ENCODE measurements at places on chromosomes 6 and 20.

DNA sequence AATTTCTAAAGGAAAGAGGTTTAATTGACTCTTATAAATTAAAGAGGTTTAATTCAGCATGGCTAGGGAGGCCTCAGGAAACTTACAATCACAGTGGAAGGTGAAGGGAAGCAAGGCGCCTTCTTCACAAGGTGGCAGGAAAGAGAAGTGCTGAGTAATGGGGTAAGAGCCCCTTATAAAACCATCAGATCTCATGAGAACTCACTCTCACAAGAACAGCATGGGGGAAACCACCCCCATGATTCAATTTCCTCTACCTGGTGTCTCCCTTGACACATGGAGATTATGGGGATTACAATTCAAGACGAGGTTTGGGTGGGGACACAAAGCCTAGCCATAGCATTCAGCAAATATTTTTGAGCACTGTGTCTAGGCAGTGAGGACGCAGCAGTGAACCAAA, 3.9 kb upstream of the IPCEF1 start:
- no peak for DNase-seq

DNA sequence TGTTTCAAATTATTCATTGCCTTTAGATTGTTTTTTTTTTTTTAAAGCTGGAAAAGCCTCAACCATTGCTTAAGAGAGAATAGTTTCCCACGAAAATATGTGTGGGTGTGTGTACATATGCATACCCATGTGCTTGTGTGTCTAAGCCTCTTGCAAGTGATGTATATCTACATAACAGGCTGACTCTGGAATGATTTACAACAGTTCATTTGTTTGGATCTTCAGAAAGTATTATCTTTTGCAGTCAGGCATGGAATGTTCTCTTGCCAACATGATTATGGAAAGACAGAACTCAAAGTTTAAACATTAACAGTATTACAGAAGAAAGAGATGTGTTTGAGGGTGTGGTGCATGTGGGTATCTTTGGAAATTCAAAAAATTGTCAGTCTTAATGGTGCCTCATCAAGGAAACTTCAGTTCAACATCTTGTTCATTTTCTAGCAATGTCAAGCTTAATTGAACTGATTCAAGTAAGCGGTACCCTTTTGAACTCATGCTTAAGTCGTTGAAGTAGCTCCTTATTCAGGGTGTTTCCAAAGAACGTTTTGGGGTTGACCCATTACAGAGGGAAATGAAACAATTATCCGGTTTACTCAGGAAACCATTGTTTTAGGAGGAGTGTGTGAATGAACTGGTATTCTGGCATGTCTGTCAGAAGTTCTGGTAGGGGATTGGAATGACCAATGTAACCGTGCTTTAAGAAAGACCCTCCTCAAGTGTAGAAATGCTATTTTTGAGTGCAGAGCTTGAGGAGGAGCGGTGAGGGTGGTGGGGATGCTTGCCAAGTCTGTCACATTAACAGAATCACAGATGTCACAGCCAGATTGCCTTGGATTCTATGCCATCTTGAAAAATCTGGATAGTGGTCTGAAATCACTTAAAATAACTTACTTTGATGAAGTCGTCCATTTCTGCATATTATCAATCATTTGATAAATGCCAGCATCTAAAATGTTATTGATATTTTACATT, 60.3 kb downstream of the ADGRG6 start:
- DNase-seq, result no peak

- no peak for DNase-seq
Measured at GRCh38 chr6:90472716-90473115, 114.2 kb downstream of the MAP3K7 start.

DNA sequence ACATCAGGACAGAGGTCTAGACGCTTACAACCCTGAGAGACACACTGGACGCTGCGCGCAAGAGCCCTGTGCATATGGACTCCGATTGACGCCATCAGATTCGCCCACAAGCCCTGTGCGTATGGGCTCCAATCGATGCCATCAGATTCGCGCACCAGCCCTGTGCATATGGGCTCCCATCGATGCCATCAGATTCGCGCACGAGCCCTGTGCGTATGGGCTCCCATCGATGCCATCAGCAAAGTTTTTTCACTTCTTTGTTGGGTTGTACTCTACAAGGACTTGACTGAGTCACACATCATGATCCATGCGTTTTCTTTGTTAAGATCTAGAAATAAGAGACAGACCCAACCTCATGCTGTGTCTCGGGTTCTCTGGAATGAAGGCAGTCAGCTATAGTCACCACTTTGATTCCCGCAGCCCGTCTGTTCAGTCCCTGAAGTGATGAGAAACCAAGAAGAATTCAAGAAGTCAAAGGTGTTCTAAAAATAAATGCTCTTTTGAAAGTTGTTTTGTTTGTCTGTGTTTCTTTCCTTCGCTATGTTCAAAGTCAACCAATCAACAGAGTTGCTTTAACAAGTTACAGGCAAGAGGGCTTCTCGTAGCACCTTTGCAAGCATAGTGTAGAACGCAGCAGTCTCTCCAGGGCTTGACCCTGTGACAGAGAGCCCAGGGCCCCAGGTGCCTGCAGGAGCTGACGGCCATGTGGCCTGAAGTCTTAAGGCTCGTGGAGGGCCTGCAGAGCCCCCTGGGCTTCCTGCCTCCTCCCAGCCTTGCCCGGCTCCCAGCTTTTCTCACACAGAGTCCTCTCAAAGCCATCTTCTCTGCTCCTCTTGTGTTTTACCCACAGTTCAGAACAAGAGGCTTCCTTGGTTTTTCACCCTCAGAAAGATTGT, 7.9 kb downstream of the RPS6KA2 start:
- DNase-seq, result no peak

DNA sequence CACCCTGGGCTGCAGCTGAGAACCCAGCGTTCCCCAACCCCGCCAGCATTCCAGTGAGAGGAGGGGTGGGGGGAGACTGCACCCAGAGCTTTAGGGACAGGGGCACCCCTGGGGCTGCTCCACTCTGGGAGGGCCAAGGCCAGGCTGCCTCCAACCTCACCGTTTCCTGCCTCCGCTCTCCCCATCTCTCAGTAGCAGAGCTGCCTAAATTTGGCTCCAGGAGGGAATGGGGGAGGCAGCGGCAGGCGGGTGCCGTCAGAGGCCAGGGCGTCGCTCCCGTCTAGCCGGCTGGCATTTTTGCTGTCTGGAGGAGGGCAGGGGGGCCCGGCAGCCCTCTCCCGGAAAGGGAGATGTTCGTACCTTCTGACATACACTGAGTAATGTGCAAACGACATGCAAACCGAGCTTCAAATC, 46.6 kb downstream of the NOL4L start:
- DNase-seq, result no peak

DNA sequence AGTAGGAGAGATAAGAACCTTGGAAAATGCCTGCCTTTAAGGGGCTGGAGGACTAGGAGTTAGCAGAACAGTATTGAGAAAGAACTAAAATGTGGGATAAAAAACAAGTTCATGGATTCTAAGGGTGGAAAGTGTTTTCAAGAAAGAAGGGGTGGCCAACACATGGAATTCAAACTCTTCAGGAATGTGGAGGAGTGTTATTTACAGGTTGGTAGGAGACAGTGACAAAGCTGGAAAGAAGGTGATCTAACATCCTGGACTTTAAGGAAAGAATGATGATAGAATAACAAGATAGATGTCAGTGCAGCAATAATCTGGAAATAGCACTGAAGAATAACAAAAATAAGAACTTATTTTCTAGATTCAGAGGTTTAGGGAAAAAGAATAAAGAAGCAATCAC, 54.0 kb upstream of the TNFRSF21 start:
- DNase-seq, result no peak

- DNase-seq, result peak; percentile 83
Measured at GRCh38 chr20:31674895-31675827, 37.4 kb downstream of the COX4I2 start.

GRCh38 chr6:13702809-13703302, 8.8 kb downstream of the RANBP9 start:
- DNase-seq, result no peak

DNA sequence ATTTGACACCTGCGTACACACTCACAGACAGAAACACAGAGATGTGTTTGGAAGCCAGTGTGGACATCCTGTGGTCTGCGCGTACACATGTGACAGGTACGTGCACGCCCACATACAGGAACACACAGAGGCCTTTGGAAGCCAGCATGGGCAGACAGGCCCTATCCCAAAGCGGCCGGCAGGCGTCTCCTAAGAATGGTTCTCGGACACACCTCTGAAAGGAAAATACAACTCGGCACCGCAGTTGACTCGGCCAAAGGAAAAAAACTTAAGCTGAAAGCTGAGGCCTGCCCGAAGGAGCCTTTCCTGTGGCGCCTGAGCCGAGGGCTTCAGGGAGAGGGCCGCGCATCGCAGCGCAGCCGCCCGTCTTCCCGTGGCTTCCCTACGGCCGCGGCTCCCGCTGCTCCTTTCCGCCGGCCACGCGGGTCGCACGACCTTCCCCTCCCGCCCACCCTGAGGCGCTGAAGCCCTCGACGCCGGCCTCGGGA, 1.4 kb upstream of the CEP43 start:
- peak; percentile 41 for DNase-seq

GRCh38 chr6:30599625-30600324, 17.3 kb downstream of the PPP1R10 start:
- no peak for DNase-seq

DNA sequence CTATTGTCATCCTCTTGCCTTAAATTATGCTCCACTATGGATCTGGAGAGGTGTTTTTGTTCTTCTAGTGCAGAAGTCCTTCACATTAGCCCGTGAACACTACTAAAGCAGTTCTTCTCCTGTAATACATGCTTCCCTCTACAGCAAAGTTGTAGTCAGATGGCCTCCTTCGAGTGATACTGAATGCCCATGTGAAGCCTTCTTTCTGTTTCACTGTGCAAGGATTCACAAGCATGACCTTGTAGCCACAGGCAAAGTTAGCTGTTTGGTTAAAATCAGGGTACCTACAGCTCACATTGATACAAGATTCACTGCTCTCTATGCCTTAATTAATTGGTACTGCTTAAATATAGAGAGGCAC, 47.6 kb downstream of the ARHGAP18 start:
- DNase-seq, result no peak

DNA sequence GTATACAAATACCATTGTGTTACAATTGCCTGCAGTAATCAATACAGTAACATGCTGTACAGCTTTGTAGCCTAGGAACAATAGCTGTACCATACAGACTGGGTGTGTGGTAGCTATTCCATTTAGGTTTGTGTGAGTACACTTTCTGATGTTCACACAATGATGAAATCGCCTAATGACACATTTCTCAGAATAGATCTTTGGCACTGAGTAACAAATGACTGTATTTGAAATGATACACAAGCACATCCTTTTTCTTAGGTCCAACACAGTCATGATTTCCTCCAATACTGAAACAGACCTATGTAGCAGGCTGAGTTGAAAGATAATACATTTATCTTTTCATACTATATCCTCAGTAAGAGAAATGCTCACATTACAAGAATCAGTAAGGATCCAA, 13.9 kb downstream of the KHDRBS2 start:
- no peak for DNase-seq

- no peak for DNase-seq
Measured at GRCh38 chr6:24761193-24761835, 13.4 kb upstream of the GMNN start.

DNA sequence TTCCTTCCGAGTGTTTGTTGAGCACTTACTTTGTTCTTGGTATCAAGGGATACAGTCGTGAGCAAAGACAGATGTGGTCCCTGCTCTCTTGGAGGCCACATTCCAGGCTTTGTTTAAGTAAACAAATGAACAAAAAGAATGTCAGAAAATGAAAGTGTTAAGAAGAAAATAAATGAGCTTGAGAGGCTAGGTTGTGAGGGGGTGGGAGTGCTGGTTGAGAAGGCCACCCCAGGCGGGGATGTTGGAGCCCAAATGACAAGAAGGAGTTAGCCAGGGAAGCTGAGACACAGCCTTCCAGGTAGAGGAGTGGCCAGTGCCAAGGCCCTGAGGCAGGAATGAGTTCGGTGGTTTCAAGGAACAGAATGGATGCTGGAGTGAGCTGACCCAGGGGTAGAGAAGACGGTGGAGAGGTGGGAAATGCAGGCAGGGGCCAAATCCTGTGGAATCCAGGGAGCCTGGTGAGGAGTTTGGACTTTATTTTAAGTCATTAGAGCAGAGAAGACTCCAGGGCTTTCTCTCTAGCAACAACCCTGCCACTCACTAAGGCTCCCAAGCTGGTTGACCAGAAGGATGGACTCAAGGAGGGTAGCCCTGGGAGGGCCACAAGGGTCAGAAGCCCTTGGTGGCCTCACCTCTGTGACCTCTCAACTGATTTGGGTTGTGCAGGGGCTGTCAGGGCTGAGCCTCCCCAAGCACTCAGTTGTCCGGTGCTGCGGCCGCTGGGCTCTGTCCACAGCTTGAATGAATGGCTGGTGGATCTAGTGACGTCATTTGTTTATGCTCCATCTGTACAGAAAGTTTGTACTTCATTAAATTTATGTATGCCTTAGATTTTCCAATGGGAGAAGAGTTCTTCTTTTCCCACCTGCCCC, 66.0 kb upstream of the STX16 start:
- DNase-seq, result no peak

DNA sequence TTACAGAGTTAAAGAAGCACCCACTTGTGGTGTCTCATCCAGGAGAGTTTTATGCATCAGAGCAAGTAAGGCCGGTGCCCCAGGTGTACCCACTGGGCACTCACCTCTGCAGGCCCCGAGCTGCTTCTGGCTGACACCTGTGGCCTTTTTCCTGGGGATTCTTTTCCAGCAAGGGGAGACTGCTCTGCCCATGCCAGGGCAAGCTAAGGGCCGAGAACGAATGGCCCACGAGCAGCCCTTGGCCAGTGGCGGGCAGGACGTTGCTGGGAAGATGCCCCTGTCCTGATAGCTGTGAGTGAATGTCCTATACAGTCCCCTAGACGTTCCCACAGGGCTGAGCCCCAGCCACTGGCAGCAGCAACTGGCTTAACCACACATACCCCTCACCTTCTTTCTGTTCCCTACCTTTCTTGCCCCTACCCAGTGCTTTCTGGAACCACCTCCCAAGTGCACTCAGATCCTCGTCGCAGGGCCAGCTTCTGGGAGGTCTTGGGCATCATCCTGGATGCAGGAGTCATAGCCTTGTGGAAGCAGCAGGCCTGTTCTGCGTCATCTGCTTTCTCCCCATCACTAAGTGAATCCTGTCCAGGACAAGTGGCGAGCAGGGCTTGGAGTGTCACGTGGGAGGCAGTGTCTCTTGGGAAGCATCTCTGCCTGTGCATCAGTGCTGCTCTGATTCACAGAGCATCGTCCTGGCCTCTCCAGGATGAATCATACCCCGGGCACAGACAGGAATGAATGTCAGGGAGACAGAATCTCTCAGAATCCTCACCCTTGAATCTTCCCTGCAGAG, 32.5 kb downstream of the SYNDIG1 start:
- DNase-seq, result no peak

DNA sequence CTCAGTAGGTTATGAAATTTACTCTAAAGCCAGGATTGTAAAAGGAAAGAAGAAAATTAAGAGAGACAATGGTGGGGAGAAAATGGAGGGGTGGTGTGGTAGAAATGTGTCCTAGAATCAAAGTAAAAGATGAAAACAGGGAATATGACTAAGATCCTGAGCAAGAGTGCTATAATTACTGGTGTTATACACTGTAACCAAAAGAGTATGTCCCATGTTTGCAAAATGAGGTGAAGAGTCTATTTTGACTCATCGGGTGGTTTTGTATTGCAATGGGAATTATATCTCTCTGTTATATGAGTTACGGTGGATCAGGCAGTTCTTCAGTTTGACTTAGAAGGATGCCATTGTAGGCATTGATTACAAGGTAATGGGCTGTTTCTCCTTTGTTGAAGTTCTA, 8.5 kb downstream of the L3MBTL3 start:
- no peak for DNase-seq

- DNase-seq, result no peak
Measured at GRCh38 chr6:69801225-69801624, 4.4 kb upstream of the LMBRD1 start.
